ENCODE measurements at places on chromosomes 4 and X.

DNA sequence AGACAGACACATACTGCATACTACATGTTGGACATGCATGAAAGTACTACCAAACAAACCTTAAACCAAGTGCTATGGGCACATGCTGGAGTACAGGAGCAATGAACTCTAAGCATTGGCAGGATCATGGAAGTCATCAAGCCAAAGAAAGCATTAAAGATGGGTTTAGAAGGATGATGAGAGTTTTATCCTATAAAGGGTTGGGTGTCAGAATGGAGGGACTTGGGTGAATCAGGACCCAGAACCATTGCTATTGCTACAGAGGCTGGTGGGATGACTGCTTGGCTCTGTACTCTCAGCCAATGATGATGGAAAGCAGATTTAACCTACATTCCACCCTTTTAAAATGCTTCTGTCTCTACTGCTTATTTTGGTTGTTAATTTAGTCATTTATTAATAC, 233.9 kb upstream of the EDA2R start:
- DNase-seq: no peak

- DNase-seq: no peak
Measured at GRCh38 chr4:168021666-168022065, 70.7 kb upstream of the ANXA10 start.

DNA sequence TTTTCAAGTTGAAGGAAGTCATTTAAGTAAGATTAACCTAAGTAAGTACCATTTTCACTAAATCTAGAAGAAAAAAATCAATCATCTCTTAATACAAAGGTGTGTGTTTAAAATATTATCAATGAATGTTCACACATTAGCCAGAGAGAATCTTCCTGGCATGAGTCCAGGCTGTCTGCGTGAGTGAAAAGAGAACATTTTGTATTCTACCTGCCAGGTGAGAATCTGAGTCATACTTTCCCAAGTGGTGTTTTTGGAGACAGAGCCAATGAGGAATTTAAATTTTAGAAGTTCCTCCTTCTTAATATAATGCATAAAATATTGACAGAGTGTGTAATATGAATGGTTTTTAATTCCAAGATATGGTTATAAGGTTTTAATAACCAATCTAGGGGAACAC, 371.8 kb upstream of the NR3C2 start:
- DNase-seq: no peak

DNA sequence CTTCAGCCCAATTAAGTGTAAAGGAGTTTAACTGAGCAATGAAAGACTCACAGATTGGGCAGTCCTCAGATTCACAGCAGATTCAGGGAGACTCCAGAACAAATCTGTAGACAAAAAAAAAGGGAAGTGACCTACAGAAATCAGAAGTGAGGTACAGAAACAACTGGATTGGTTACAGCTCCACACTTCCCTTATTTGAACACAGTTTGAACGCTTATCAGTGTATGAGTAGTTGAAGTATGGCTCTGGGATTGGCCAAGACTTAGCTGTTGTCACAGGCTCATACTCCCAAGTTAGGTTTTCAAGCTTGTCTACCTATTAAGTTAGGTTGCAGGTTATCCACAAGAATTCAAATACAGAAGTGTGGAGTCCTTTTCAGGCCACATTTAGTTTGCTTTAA, 112.4 kb upstream of the ELOVL6 start:
- no peak for DNase-seq

GRCh38 chrX:28177202-28177601, 196.0 kb upstream of the DCAF8L1 start:
- DNase-seq: no peak

GRCh38 chr4:157013656-157014055, 42.1 kb upstream of the PDGFC start:
- DNase-seq: no peak

GRCh38 chrX:29911673-29912072, 303.7 kb upstream of the MAGEB2 start:
- no peak for DNase-seq

GRCh38 chrX:18424482-18425198, 768 bp upstream of the CDKL5 start:
- DNase-seq: no peak
